Cardiac muscle cell (in vitro differentiated cells and primary cell): ENCODE measurements at places on chromosomes 11 and 22. TPM values are rescaled to one million over a fixed set of nuclear protein-coding genes. Genes with fewer than 3 reads are reported as not detected.

DNA sequence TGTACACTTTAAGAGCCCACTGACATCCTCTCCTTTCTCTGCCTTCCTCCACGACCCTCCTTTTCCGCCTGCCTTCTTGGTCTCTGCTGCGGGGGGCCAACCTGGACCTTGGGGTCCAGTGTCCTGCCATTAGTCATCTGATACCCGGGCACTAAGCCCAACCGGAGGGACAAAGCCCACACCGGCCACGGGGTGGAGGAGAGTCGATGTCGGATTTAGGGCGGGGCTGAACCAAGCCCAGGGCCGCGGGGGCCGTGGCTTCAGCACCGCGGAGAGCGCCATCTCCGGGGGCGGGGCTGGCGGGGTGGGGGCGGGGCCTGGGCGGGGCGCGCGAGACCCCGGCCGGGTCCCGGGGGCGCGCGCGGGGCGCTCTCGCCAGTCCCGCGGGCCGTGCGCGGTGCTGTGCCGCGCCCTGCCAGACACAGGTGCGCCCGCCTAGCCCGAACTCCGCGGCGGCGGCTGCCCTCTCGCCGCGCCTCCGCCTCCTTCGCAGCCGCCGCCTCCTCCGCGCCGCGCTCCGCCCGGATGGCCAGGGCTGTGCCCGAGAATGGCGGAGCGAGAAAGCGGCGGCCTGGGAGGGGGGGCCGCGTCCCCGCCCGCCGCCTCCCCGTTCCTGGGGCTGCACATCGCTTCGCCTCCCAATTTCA, at the start of gene MAPK8IP1:
Gene MAPK8IP1 (plus strand): TSS at position 378 of the 647 bp plus-strand sequence. CDS start 170 bp downstream, at position 548.
- peak; percentile 43 for DNase-seq

GRCh38 chr11:1674173-1675131, 22.5 kb upstream of the KRTAP5-6 start:
- no peak for DNase-seq

DNA sequence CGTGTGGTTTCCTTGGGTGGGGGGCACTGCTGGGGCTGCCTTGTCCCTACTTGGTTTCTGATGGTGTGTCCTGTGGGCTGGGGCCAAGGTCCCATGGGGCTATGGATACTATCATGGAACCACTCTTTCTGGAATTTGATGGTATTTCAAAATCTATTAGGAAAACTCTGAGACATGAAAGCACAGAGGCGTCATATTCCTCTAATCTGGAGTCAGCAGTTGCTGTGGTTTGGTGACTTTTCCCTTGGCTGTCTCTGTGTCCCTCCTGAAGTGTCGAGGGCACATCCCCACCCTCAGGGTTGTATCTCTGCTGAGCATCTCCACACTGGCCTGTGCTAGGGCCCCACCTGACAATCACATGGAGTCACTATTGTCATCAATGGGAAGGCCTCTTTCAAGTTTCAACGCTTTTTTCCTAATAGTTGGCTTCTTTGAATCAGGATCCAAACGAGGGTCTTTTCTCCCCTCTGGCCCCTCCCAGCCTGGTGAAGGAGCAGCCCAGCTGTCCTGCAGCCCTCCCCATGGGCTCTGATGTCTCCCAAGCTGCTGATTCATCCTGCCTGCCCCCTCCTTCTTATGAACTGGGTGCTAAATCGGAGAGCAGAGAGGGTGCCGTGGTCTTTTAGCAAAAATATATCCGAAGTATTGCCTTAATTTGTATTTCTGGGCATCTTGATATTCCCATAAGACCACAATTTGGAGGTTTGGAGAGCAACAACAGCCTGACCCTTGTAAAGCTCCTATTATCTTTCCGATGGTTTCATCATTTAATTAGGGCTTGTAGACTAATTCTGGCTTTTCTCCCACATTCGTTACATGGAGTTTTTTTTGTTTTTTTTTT, 38.5 kb downstream of the MED15 start:
- DNase-seq, result no peak

DNA sequence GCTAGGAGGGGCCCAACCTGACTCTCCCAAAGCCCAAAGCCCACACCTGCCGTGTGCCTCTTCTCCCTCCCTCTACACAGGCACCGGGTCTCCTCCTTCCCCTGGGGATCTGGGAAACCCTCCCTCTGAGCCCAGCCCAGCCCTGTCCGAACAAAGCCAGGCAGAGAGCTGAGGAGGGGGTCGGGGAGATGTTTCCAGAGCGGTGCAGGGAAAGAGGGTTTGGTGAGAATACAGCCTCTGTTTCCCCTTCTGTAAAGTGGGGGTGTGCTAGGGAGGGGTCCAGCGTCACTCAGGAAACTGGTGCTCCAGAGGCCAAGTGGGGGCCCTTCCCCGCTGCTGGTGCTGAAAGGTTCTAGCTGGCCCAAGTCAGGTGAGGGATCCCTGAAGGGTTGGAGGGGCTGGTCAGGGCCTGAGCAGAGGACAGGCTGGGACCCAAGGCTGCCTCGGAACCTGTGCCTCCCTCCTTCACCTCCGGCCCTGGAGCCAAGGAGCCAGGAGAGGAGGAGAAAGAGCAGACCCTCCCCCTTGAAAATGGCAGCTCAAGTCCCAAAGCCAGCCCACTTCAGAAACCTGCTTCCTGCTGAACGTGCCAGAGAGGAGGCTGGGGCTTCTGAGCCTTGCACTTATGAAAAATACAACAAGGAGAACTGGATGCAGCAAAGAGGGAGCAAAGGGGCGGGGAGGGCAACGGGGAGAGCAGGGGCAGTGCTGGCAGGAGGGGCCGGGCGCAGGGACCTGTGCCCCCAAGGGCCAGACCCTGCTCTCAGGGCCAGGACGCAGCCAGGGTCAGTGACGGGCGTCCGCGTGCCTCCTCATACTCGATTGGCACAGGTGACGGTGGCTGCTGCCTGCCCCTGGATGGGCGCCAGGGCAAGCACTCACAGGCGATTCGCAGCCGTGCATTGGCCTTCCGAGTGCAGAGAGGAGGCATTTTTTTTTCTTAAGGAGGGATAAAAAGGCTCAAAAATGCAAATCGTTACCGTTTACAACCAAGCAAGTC, 43.2 kb downstream of the MACROD1 start:
- no peak for DNase-seq

- DNase-seq, result no peak
Measured at GRCh38 chr11:119371778-119372182, 9.7 kb downstream of the USP2 start.

DNA sequence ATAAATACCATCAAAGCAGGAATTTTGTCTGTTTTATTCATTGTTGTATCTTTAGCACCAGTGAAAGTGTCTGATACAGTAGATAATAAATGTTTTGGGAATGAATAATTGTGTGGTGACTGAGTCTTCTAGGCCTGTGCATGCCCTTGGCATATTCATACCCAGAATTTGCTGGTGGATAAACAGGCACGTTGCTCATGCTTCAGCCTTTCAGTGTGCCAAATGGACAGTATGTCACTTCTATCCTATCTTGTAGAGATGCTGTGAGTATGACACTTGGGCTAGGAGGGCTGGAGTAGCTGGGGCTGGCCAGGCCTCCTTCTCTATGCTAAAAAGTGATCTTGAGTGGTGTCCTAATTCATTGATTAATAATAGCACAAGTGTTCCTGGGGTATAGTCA, 287.3 kb upstream of the DDI1 start:
- DNase-seq, result no peak

DNA sequence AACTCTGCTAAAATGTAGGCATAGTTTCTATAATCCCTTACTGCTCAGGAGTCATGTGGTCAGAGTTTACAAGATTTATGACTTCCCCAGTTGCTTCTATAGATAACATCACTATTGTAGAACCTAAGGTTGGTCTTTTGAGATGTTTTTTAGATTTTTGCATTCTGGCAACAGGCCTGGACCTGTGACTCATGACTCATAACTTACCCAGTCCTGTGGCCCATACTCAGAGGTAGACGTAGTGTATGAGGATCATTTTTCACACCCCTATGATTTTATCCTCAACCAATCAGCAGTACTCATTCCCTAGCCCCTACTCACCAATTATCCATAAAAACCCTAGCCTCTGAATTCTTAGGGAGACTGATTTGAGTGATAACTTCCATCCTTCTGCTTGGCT, 384.4 kb upstream of the DDI1 start:
- DNase-seq, result no peak

- peak; percentile 50 for DNase-seq
Measured at GRCh38 chr11:9568854-9569587, 4.4 kb upstream of the WEE1 start.

- no peak for DNase-seq
Measured at GRCh38 chr11:85809863-85810262, 1.1 kb downstream of the SYTL2 start.

The GRK3 gene
- total RNA-seq, result 7.0 and 10.5 TPM in 2 replicates

The DYNC2H1 gene
- 7.8 and 10.5 TPM in 2 replicates for total RNA-seq

The CARNS1 gene
- 1.4 and 1.6 TPM in 2 replicates for total RNA-seq

The KIRREL3 gene
- 0.07 and 0.12 TPM in 2 replicates for total RNA-seq

The HIRA gene
- total RNA-seq, result 29.7 and 36.9 TPM in 2 replicates

The APOL1 gene
- 0.11 TPM in 1 of 2 replicates, not detected in the other for total RNA-seq

The GRIK4 gene
- total RNA-seq, result 0.11 and 0.45 TPM in 2 replicates
